ENCODE measurements at places on chromosomes 12 and 14.

DNA sequence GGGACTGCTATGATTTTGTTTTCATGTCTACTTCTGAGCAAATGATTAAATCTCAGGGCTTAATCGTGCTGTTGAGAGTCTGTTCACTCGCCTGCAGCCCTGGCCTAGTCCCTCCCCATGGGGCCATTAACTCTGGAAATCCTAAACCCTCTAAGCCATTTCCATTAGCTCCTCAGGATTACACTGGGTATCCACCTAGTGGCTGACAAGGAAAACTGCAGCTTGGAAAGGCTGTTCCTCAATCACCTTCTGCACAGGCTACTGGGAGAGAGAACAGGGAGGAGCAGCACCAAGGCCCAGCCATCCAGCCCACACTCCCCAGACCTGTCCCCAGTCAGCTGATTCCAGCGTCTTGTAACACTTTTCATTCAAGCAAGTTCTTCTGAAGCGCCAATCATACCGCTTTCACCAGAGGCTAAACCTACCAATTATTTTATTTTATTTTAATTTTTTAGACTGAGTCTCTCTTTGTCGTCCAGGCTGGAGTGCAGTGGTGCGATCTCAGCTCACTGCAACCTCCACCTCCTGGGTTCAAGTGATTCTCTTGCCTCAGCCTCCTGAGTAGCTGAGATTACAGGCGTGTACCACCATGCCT lies 48.7 kb downstream of the NEUROD4 start:
- DNase-seq = peak; percentile 25

- no peak for DNase-seq
Observed at GRCh38 chr14:63896278-63896720, 43.5 kb downstream of the SYNE2 start.

DNA sequence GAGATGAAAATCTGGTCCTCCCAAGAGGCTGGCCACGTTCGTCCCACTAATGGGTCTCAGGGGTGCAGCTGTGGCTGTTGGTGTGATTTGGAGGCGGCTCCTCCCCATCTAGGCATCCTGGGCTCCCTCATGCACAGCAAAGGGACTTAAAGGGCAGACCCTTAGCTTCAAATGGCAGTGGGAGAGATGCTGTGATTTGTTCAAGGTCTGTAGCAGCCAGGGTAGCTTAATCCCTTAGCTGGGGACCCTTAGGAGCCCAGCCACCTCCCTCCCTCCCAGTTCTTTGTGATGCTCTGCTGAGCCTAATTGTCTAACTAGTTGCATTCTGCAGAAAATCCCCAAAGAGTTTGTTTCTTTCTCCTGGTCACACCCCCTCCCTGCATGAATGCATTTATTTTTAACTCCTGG lies 18.3 kb downstream of the DYRK4 start:
- no peak for DNase-seq

- DNase-seq = no peak
Observed at GRCh38 chr12:131040491-131040890, 86.8 kb downstream of the ADGRD1 start.

DNA sequence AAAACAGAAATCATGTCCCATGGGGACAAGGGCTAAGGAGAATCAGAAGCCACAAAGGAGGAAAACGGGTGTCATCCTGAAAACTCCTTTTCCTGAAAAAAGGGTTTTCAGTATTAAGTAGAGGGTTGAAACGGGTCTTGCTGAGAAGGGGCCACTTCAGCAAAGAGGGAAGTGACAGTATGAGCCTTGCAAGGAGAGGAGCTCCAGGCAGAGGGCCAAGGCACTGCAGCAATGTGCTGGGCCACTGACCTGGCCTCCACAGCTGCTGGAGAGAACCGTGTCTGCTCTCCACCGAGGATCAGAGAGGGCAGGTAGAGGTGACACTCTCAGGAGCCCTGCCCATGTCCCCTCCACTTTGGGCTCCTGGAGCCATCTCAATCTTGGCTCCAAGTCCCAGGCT lies 103.3 kb downstream of the NCOR2 start:
- no peak for DNase-seq

DNA sequence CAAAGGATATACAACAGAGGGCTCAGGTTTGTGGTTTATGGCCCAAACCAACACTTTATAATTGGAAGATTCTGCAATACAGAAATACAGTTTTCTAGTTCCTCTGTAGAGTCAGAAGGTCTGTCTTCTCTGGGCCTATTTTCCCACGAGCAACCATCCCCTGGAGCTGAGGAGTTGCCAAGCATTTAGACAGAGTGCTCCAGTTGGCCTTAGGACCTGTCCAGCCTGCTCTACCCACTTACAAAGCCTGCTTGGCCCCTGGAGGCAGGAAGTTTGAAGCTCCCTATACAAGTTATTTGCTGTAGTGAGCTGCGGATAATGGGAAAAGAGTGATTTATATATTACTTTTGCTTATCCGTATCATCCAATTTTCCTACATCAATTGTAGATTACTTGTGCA lies 60.8 kb upstream of the HSPB8 start:
- DNase-seq = no peak

DNA sequence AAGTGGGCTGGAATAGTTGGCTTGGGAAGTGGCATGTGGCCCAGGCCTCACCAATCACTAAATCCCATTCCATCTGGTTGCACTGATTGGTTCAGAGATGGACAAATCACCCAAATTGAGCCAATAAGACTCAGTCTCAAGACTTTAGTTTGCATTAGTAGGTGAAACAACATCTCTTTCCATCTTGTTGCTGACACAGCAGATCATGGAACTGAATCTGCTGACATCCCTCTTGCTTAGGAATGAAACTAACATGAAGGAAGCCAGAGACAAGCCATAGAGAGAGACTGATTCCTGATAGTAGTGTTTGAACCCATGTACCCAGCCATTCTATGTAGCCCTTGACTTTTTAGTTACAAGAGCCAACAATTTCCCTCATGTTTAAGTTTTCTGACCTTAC lies 307.0 kb downstream of the GLT1D1 start:
- no peak for DNase-seq

DNA sequence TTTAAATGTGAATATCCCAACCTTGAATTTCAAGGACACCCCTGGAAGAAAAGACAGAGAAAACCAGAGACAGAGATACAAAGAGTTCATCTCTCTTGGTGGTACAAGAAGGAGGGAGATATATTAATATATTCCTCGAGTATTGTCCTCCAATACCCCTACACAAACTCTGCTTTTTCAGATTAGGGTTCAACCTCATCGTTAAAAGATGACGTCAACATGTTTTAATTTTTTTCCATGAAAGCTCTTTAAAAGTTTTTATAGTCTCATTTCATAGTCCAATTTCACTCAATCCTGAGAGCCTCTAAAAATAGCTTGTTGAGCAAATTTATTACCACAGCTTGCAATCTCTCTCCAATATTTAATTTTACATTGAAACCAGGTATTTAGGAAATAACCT lies 19.4 kb downstream of the RHOJ start:
- DNase-seq = no peak

GRCh38 chr14:55265197-55265596 lies 6.0 kb upstream of the FBXO34 start:
- DNase-seq = no peak

DNA sequence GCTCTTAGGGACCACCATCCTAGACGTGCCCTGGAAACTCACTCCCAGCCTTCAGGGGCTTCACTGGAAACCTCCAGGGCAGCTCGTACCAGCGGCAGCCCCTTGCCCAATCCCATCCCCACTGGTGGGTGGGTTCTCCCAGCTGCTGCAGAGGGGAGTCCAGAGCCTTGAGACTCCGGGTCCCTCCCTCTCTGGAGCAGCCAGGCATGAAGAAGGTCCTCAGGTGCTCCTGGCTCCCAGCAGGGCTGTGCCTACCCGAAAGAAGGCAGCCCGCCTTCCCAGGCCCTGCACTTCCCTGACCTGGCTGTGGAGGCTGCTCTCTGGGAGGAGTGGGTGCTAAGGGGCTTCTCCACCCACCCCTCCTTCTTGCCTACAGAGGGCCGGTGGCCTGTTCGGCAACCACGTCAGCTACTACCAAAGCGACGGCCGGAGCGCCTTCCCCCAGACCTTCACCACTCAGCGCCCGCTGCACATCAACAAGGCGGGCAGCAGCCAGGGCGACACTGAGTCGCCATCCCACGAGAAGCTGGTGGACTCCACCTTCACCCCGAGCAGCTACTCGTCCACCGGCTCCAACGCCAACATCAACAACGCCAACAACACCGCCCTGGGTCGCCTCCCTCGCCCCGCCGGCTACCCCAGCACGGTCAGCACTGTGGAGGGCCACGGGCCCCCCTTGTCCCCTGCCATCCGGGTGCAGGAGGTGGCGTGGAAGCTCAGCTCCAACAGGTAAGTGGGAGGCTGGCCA lies 115.5 kb upstream of the FKBP4 start:
- DNase-seq = no peak

DNA sequence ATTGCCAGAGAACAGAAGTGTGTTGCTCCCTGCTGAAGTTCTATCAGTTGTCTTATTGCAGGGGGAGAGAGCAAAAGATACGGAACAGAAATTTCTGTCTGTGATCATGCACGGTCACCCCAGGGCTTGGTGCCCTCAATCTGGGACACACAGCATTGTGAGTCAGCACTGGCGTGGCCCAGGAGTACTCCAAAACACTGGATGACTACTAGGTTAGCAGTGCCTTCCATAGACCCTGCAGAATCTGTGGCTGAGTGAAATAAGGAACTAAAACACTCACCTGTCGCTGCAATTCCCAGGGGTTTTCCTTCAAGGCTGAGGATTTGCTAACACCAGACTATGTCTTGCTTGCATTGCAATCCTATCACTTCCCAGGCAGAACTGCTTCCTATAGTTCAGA lies 165.5 kb downstream of the ANO6 start:
- no peak for DNase-seq

DNA sequence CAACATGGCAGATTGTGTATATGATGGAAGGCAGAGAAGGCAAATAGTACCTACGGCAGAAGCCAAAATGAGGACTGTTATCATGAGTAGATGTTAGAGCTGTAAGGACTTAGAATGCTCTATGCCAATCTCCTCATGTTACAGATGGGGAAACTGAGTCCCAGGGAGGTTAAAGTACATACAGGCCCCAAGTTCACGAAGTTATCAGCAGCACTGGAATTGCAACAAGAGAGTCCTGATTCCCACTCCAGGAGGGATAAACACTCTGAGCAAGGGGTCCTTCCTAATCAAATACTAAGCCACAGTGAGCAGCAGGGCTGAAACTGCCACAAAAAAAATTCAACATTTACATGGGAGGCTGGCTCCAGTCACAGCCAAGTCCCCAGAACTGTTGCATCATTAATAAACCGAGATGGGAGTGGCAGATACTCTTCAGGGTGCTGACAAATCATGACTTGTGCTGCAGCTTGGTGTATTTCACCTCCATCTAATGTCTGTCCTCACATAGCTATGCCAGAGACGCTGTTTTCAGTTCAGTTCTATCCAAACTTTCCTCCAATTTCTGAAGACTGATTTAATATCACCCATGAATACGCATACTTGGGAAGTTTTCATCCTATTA lies 24.2 kb downstream of the NUAK1 start:
- no peak for DNase-seq

GRCh38 chr12:52230364-52231281 lies 2.4 kb upstream of the KRT7 start:
- no peak for DNase-seq

DNA sequence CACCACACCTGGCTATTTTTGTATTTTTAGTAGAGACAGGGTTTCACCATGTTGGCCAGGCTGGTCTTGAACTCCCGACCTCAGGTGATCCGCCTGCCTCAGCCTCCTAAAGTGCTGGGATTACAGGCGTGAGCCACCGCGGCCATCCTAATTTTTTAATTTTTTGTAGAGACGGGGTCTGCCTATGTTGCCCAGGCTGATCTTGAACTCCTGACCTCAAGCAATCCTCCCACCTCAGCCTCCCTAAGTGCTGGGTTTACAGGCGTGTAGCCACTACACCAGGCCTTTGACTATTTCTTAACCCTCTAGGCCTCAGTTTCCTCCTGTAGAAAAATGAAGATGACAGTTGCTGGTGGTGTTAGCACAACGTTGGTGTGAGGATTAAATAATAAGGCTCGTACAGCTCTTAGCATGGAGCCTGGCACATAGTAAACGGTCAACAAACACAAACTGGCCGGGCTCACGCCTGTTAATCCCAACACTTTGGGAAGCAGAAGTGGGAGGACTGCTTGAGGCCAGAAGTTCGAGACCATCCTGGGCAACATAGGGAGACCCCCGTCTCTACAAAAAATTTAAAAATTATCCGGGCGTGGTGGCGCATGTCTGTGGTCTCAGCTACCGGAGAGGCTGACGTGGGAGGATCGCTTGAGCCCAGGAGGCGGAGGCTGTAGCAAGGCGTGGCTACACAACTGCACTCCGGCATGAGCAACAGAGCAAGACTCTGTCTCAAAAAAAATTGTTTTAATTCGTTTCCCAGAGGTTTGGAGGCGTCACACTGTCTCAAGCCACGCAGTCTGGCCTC lies 979 bp downstream of the DDX54 start:
- DNase-seq = no peak

DNA sequence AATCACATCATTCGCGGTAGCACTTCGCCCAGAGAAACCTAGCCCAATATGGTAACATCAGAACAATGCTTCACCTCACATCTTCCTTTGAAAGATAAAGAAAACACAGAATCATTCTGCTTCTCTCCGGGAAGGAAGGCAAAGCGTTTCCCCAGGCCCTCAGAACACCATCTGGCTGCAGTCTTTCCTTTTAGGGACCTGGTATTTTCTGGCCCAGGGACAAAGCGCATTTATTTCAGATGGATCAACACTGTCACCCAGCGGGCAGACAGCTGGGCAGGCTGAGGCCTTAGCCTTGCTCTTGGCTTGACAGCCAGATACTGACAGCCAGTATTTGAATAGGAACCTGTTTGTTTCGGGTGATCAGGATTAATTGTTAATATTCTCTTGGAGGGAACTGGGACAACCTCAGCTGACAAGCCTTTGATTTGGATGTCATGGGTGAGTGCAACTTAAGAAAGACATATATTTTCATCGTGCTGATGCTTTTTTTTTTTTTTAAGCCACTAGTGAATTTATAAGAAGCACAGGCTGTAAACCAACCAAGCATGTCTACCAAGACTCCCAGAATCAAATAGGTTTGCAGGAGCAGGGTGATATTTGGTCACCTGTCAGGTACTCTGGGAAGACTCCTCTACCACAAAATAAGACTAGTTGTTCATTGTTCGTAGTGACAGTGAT lies 118.9 kb downstream of the VEZT start:
- no peak for DNase-seq

GRCh38 chr12:125418902-125419564 lies 353.8 kb downstream of the AACS start:
- DNase-seq = no peak

DNA sequence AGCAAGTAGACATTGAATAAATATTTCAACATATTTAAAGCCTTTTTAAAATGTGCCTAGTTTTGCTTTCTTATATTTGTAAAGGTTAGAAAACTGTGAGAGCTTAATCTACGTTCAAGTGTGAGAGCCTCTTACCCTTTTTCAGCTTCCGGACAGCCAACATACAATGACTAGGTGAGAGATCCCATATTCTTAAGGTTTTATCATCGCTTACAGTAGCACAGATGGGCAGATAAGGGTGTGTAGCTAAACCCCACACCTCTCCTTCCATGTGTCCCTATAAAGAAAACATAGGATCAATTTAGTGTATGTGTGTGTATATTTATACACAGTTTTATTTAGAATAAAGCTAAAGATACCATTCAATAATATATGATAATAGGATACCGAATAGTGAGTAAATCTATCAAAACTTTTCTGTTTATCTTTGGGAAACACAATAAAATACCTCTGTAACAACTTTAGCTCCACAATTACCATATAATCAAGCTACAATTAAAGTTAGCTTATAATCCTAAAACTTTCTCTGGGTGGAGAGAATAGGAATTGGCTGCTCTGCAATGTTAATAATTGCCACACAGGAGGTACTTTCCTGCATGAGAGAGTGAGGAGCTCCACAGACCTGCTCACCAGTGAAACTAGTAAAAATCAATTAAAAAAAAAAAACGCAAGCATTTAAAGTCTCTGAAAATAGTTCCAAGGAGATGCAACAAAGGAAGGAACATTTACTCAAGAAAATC lies 110.8 kb downstream of the EML5 start:
- no peak for DNase-seq
